Stimulated activated naive CD8-positive, alpha-beta T cell treated with anti-CD3 and anti-CD28 coated beads, Interleukin-15, amount 100 ng/mL, for 72 hours (primary cell): ENCODE measurements at places on chromosomes 6 and 20.

- no peak for DNase-seq
These were observed 341.7 kb downstream of the PRL start for GRCh38 chr6:21955053-21955595.

DNA sequence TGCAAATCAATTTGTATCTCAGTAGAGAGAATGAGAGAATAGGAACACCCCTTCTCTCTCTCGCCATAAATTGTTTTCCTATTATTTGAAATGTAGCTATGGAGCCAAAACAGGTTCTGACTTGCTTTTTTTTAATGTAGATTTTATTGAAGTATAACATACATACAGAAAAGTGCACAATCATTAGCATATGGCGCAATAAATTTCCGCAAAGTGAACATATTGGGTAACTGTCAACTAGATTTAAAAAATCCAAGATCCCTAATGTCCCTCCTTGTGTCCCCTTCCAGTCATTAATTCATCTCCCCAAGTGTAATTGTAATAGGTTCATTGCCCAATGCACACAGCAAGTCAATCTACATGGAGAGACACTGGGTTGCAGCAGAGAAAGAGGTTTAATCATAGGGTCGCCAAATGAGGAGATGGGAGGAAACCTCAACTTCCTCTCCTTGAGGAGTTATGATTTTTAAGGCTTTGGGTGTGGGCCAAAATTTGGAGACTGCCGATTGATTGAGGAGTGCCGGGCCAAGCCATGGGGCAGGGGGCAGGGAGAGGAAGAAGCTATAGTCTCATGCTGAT is 43.3 kb upstream of the TGM3 start:
- DNase-seq: no peak

DNA sequence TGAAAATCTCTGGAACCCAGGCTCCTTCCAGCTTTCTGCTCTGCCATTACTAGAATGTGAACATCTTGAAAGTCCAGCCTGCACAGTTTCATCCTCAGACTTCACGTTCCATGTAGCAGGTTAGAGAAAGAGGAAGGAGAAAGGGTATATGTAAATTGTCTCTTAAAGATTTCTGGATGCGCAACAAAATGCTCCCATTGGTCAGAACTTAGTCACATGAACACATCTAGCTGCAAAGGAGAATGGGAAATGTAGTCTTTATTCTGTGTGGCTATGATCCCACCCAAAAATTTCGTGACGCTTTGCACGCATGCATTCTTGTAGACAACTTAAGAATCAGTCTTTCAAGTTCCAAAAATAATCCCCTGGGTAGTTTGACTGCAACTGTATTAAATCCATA is 46.4 kb upstream of the CHD6 start:
- DNase-seq: no peak

DNA sequence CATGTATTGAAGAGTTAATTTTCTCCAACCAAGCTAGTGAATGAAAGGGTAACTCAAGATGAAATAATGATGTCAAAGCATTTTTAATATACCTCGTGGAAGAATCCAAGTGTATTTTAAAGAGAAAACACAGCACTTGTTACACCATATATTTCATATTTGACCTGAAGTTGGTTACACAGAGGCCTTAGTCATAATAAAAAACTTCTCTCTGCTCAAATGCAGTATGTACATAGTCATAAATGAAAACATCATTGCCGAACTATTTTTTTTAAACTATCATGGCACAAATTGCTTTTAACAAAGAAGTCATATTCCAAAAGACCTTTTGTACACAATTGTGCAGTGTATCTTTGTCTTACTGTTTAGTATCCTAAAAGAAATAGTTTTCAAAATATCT is 43.0 kb downstream of the BACH2 start:
- no peak for DNase-seq
